ENCODE measurements at places on chromosomes 5 and 9.

GRCh38 chr9:96565671-96566497 lies 53.8 kb downstream of the CDC14B start:
- DNase-seq = no peak

- DNase-seq = no peak
These were observed 27.0 kb upstream of the FRRS1L start for GRCh38 chr9:109193974-109194556.

DNA sequence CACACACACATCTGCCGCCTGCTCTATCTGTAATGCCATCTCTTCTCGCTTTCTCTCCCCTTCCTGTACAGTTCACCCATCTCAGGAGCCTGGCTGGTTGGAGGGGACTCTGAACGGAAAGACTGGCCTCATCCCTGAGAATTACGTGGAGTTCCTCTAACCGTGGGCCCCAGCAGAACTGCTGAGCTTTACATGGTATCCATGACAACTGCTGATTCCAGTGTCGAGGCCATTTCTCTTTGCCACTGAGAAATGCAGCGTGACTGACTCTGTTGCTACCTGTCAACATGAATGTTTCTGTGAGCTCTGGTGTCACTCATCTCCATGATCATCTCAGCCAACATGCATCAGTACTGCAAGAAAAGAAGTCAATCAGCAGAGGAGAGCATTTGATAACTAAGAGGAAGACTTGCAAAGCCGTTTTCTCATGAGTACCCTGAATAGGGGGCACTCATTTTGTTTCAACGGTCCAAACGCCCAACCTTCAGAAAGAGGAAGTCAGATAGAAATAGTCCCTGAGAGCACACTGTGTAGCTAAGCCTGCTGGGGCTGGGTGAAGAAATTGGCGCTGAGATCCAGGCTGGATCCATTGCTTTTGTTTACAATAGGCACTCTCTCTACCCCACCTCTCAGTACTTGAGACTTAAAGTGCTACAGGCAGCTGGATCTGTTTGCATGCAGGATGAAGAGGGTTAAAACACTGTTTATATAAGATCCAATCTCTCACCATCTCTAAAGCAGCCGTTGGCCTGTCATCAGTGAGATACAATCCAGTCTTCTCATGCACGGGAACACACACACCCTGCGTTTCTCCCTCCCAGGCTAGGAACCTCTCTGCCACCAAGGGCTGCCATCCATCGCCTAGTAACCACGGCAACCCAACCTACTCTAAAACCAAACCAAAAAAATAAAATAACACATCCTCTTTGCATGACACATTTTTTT lies 180.9 kb downstream of the NR3C1 start:
- peak; percentile 62 for DNase-seq

- DNase-seq = no peak
These were observed 69.5 kb upstream of the CKMT2 start for GRCh38 chr5:81163651-81164050.

- DNase-seq = no peak
These were observed 37.6 kb upstream of the SMAD5 start for GRCh38 chr5:136094913-136095641.
